ENCODE measurements at places on chromosomes 7 and 10. TPM values are rescaled to one million over a fixed set of nuclear protein-coding genes. Genes with fewer than 3 reads are reported as not detected.

SFTPA1 gene
- not detected for total RNA-seq

STEAP1 gene
- 13.4 TPM for total RNA-seq

FAM25G gene
- not detected for total RNA-seq

ZNF117 gene
- 0.15 TPM for total RNA-seq

POU6F2 gene
- total RNA-seq = not detected

SUN3 gene
- not detected for total RNA-seq

HOXA9 gene
- 0.73 TPM for total RNA-seq

SPDYE5 gene
- not detected for total RNA-seq

MRC1 gene
- 0.03 TPM for total RNA-seq

CDNF gene
- total RNA-seq = 2.4 TPM

All from A549 treated with CpdA at 1 μM for 4 hours (cell line).